ENCODE measurements at places on chromosomes 2 and 18.

DNA sequence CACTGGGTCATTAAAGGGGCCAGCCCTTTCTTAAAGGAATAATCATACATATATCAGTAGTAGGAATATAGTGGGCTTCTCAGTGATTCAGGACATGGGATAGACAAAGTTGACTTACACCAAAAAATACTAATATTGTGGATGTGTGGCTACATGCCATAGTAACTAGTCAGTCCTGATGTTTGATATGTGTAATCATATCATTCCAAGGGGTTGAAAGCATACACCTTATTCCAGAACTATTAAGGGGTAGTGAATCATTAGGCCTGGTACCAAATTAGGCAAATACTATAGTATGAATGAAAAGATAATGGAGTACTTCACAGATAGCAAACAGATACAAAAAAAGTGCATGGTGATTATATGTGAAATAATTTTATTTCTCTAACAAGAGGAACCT is 814.9 kb upstream of the NRXN1 start:
- no peak for DNase-seq

- DNase-seq: no peak
These were observed 16.9 kb downstream of the CXCR4 start for GRCh38 chr2:136101042-136101441.

GRCh38 chr2:122011493-122012270 is 256.2 kb downstream of the TSN start:
- no peak for DNase-seq

- DNase-seq: no peak
These were observed 12.4 kb upstream of the FOSL2 start for GRCh38 chr2:28380219-28380618.

- DNase-seq: no peak
These were observed 68.7 kb upstream of the SPRED2 start for GRCh38 chr2:65501074-65501473.
